ENCODE measurements at places on chromosomes 4 and X.

- DNase-seq: peak; percentile 94
Measured at GRCh38 chrX:1536712-1537030, 314 bp downstream of the P2RY8 start.

GRCh38 chrX:134591502-134591901 lies 66.8 kb downstream of the PLAC1 start:
- DNase-seq: no peak

DNA sequence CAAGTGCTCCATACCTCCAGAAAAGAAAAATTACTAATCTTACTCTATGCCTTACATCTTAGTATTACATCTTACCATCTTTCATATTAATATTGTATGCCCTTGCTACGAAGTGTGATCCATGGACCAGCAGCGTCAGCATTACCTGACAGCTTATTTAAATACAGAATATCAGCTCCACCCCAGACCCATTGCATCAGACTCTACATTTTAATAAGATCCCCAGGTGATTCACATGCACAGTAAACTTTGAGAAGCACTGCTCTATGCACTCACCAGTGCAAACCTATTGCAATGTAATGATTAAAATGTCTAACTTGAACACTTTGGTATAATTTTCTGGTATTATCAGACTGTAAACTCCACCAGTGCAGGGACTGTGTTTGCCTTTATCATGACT lies 14.1 kb upstream of the SH3D19 start:
- no peak for DNase-seq

- DNase-seq: no peak
Measured at GRCh38 chr4:31755751-31756150, 1035.6 kb downstream of the PCDH7 start.

- DNase-seq: peak; percentile 6
Measured at GRCh38 chrX:37825215-37825842, 22.0 kb downstream of the DYNLT3 start.

DNA sequence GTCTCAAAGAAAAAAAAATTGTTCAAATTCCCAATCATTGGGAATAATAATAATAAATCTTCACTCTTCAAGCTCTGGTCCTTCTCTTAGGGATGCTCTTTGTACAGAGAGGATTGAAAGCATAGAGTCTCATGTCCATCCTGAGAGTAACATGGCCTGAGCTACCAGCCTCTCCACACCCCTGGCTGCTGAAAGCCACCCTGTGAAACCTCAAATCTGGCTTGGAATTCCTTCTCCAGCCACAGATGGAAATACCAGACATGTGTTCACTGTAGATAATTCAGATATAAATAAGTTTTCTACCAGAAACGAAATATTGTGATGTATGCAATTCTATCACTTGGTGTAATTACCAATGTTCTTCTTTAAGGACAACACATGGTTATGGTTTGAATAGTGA lies 140.6 kb downstream of the ARSF start:
- DNase-seq: no peak

DNA sequence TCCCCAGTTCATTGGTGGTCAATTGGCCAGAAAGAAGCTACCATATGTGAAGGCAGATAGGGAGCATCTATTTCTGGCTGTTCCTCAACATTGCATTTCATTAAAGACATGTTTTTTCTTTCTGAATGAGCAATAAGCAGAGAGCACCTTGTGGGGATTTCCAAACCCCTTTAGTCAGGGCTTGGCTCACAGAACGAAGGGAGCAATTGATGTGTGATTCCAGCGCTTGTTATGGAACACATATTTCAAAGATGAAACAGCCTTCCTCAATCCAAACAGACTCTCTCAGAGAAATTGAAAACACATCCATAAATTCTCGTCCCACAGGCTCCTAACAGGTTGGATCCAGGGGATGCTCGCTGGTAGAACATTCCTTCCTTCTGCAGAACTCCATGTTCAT lies 84.1 kb downstream of the CLCN4 start:
- no peak for DNase-seq

DNA sequence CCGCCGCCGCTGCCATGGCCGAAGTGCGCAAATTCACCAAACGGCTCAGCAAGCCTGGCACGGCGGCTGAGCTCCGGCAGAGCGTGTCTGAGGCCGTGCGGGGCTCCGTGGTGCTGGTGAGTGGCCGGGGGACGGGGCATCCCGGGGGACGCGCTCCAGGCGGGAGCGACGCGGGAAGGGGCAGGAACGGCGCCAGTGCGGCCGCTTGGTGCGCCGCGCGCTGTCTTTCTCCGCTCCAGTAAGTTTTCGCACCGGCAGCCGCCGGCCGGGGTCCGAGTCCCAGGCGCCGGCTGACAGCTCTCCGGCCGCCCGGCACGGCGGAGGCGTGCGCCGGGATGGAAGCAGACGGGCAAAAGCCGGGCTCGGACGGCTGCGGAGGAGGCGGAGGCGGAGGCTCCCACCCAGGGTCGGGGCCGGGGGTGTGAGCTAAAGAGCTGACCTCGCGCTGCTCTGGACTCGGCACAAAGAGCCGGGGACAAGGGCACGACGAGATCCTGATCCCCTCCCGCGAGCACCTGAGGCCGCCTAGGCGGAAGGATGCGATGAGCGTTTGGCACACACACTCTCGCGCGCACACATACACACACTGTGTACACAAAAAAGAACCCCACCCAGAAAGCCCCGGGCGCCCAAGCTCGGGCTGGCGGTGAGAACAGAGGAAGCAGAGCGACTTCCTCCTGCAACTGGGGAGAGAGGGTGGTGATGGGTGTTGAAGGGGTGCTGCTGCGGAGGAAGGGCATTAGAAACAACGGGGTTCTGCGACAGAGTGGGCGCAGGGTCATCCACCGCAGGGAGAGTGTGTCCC lies 545 bp downstream of the DOCK11 start:
- peak; percentile 35 for DNase-seq

DNA sequence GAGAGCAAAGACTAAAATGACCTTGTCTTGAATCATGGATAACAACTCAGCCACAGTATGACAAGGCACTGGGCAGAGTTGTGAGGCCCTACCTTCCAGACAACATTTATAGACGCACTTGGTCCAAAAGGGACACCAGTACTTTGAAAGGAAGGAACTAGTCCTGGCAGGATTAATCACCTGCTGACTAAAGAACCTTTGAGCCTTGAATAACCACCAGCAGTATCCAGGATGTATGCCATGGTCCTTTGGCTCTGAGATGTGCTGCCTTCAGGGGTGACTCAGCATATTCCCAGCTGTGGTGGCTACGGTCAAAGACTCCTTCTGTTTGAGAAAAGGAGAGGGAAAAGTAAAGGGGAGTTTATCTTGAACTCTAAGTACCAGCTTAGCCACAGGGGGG lies 118.1 kb upstream of the PRR32 start:
- DNase-seq: no peak

GRCh38 chr4:147682755-147683154 lies 1.2 kb downstream of the PRMT9 start:
- no peak for DNase-seq

- DNase-seq: no peak
Measured at GRCh38 chr4:5784960-5785611, 74.1 kb downstream of the EVC start.

- DNase-seq: no peak
Measured at GRCh38 chrX:106672527-106672926, 54.0 kb upstream of the RNF128 start.

GRCh38 chr4:185249105-185249504 lies 39.7 kb downstream of the SNX25 start:
- no peak for DNase-seq

GRCh38 chrX:155435744-155436112 lies 22.7 kb downstream of the F8A3 start:
- DNase-seq: no peak

DNA sequence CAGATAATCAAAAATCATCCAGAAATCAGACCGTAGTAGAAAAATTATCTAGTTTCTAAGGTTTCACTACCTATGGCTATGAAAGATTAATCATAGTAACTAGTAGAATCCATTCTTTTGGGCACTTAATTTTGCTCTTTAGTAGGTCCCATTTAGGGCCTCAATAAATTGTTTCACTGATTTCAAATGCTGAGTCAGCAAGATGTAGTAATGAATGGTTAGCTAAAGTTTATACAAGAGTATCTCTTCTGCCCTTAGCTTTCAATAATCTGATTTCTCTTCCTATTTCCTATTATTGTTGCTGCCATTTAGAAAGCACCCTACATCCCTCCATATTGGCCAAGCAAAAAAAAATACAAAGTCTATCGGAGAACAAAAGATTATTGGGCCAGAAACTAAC lies 283.2 kb upstream of the PCDH10 start:
- no peak for DNase-seq

- no peak for DNase-seq
Measured at GRCh38 chrX:154738011-154738738, 12.7 kb downstream of the GAB3 start.

- no peak for DNase-seq
Measured at GRCh38 chr4:187042251-187042650, 318.6 kb upstream of the FAT1 start.

GRCh38 chr4:147785129-147785528 lies 53.2 kb downstream of the ARHGAP10 start:
- no peak for DNase-seq

- DNase-seq: no peak
Measured at GRCh38 chr4:165288639-165289422, 38.6 kb upstream of the MSMO1 start.

- no peak for DNase-seq
Measured at GRCh38 chr4:75514949-75515612, 808 bp downstream of the THAP6 start.

- no peak for DNase-seq
Measured at GRCh38 chrX:11499076-11500044, 166.4 kb downstream of the ARHGAP6 start.

DNA sequence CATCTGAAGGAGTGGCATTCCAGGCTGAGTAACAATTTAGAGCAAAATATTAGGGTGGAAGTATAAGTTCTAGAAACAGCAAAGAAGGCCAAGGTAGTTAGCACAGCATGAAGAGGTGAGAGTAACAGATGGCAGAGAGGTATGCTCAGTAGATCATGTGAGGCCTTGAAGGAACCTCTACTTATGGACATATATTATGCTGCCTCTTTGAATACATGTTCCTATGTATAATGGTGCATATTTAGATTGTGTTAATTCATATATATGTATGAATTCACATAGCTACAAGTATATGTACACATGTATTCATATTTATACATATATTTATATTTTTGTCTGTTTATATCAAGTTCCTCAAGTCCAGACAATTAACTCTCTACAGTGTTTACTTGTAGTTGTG lies 355.2 kb downstream of the KCTD8 start:
- no peak for DNase-seq

DNA sequence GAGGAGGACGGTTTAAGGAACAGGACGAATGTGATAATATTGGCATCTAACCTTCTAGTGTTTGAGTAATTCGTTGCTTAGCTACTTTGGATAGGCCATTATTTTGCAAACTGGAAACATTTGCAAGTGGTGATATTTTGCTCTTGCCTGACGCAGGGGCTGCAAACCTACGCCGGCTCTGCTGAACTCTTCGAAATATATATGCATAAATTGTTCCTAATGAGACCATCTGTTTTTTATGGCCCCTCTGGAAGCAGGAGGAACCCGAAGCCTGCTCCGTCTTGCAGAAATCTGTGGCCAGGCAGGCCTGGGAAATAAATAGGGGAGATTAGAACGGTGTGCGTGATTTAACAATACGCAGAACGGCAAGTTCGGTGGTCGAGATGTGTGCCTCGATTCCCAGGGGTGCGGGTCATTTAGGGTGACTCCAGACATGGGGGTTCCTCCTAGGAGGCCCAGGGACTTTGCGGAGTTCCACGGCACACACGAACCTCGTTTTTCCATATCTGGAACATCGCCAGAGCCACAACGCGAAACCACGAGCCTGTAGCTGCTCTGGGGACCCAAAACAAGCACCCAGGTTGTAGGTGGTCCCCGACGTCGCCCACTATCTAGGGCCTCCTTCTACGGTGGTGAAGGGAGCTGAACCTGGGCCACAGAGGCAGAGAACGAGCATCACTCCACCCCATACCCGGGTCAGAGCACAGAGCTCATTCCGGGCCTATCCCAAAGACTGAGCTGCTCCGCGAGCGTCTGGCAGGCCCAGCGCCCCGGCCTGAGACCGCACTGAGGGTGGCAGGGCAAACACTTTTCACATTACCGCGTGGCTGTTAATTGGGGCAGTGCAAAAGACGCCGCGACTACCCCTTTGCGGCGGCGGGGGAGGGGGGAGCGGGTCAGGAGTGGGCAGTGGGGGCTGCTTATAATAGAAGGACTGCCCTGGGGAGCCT lies 89.7 kb downstream of the BCOR start:
- no peak for DNase-seq

DNA sequence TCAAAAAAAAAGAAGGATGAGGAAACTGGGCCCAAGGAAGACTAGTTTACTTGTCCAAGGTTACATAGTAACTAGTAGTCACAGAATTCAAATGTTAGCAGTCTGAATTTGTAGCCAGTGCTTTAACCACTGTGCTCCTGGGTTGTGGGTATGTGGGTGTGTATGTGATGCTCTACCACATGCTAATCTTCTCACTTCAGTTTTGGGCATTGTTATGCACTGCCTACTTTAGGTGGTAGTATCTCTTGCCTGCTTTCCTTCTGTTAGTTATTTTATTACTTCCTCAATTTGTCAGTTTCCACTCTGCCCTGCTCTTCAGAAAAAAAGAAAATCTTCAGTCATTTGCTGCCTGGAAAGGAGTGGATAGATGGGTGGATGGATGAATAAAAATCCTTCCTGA lies 219.2 kb downstream of the RPA4 start:
- DNase-seq: no peak

- no peak for DNase-seq
Measured at GRCh38 chrX:31168551-31168950, 96.7 kb upstream of the FTHL17 start.

DNA sequence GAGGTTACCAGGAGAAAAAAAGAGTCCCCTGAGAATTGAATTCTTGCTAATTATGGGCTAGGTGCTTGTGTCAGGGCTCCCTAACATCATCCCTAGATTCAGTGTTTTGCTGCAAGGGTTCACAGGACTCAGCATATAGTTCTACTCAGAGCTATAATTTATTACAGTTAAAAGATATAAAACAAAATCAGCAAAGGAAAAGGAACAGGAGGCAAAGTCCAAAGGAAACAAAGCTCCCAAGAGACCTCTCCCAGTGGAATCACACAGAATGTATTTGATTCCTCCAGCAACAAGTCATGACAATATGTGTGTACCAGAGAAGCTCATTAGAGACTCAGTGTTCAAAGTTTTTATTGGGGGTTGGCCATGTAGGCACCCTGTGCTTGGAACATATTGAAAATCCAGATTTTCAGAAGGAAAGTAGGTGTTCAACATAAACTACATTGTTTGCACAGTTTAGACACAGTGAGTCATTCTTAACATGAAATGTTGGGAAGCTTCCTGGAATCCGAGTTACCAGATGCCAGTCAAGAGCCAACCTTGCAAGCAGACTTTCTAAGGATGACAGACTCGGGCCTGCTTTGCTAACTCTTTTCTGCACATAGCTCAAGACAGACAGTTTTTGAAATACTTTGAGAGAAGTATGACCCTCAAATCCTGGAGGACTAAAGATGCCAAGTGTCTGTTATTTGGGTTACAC lies 311.3 kb upstream of the EMCN start:
- no peak for DNase-seq

DNA sequence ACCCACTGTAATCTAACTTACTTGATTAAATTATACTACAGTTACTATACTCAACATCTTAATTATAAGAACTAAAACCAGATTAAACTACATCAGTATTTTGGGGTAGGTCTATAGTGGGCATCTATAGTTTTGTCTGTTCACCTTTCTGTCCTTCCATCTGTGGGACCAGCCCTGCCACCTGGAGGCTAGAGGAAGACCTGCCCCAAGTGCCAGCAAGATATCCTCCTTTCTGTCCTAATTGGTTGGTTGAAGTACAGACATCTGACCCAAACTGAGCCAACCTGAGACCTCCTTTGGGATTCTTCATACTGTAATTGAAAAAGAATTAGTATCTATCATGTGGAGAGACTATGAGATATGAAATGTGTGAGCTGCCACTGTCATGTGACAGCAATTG lies 172.2 kb upstream of the TLL1 start:
- DNase-seq: no peak
